ENCODE measurements at places on chromosomes 5 and 9. TPM values are rescaled to one million over a fixed set of nuclear protein-coding genes. Genes with fewer than 3 reads are reported as not detected.

SPATA9 gene
- 0.95 TPM for total RNA-seq

SLCO4C1 gene
- total RNA-seq = 1.2 TPM

IL31RA gene
- total RNA-seq = not detected

RANBP3L gene
- total RNA-seq = 0.52 TPM

DNA sequence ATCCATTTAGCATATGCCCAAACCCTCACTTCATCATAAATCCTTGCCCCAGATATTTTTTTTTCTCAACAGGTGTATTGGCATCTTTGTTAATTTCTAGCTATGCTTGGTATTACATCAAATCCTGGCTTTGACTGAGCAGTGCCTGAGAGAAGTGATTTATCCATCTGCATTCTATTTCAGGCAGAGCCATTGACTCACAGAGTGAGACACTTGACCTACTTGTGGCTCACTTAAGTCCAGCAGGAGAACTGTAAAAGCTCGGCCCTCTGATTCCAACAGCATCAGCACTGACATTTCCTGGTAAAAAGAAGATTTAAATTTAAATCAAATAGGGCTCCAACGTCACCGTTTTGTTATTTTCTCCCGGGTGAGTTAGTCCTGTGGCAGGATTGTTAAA, 93.4 kb downstream of the PLK2 start:
- no peak for DNase-seq

DNA sequence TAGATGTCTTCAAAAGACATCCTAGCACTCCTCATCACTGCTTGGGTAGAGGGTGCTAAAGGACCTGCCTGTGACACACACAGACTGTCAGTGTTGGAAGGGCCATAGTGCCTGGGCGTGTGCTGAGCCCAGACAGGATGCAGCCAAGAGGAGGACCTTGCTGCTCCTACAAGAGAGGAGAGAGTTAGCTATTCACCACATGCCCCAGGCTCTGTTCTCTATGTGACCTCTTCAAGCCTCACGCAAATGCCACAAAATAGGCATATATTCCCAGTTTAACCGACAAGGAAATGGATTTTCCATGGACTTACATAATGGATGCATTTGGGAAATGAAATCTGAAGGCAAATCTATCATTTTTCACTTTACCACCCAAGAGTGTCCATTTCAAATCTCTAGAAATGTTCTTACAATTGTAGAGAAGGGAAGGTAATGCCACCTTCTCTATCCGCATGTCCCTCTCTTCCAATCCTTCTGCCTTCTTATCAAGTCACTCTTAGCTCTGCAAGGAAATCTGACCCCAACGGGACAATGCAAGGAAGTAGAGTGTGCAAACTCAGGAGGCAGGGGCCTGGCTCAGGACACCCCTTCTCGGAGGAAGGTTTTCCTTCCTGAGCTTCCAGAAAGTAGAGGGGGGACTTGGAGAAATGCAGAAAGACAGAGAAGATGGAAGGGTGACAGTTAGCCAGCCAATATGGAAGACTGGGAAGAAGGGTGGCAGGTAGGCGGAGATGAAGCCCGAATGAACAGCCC, 49.5 kb downstream of the TRIM32 start:
- no peak for DNase-seq

- no peak for DNase-seq
These were observed 173.0 kb downstream of the MSX2 start for GRCh38 chr5:174897281-174897950.

- DNase-seq = no peak
These were observed 8.6 kb upstream of the CCNH start for GRCh38 chr5:87421307-87421706.

DNA sequence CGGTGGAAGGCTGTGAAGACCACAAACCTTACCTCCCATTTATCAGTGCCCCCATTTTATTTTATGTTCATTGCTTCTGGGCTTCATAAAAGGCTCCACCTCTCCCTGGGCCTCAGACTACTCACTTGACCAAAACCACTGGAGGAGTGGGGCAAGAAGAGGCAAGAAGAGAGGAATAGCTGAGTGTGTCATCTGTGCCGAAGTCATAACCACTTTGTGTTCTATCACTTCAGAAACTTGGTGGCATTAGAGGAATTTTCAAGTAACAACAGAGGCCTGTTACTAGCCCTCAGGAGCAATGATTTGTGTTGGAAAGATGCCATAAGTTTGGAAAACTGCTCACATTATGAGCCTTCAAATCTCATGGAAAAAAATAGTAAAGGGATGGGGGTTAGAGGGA, 88.7 kb upstream of the PIK3R1 start:
- DNase-seq = no peak

DNA sequence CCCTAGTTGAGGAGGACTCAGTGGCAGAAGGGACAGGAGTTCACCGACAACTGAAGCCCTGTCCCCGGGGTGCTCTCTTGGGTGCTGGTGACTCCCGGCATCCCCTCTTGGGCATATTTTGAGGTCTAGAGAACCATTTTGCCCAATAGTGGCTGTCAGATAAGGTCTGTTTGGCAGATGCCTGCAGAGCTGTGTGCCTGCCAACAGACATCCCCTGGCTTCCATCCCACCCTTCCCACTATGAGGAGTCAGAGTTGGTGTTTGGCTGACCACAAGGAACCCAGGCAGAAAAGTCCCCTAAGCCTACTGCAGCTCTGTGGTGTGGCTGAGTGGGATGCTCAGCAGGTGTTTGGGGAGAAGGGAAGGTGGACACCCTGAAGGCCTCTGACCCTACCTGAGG, 207.0 kb downstream of the AUH start:
- DNase-seq = no peak

DNA sequence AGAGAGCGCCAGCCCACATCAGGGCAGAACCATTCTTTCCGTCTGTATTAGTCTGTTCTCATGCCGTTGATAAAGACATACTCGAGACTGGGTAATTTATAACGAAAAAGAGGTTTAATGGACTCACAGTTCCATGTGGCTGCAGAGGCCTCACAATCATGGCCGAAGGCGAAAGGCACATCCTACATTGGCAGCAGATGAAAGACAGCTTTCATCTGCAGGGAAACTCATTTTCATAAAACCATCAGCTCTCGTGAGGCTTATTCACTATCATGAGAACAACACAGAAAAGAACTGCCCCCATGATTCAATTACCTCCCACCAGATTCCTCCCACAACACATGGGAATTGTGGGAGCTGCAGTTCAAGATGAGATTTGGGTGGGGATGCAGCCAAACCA, 4.7 kb upstream of the FSD1L start:
- no peak for DNase-seq

Measured in mesothelial cell of epicardium (in vitro differentiated cells).